Frontal cortex (tissue), 4 donors: ENCODE measurements at places on chromosomes 4 and X. TPM values are rescaled to one million over a fixed set of nuclear protein-coding genes. Genes with fewer than 3 reads are reported as not detected.

The DMP1 gene
- total RNA-seq: not detected

The AKAP14 gene
- not detected for total RNA-seq

The CDX4 gene
- not detected for total RNA-seq

The MAPK10 gene
- total RNA-seq: 177 TPM

The SSX4B gene
- total RNA-seq: not detected

The MAGEA10 gene
- total RNA-seq: not detected

The CPZ gene
- total RNA-seq: 2.9 TPM

The LAP3 gene
- total RNA-seq: 45.2 TPM

The TMEM144 gene
- total RNA-seq: 2.4 TPM

The LPAR4 gene
- total RNA-seq: 2.9 TPM

The DOCK11 gene
- 26.1 TPM for total RNA-seq

The CSAG1 gene
- total RNA-seq: not detected

The FGF16 gene
- 0.41 TPM for total RNA-seq

The GLRA2 gene
- 113 TPM for total RNA-seq

The TCEAL2 gene
- total RNA-seq: 33.4 TPM

The USP26 gene
- total RNA-seq: not detected

The MAGED4 gene
- 120 TPM for total RNA-seq

The XAGE2 gene
- total RNA-seq: not detected
